ENCODE measurements at places on chromosomes 16 and 17. TPM values are rescaled to one million over a fixed set of nuclear protein-coding genes. Genes with fewer than 3 reads are reported as not detected.

- no peak for DNase-seq
Observed at GRCh38 chr16:89043636-89044417, 49.8 kb upstream of the ACSF3 start.

DNA sequence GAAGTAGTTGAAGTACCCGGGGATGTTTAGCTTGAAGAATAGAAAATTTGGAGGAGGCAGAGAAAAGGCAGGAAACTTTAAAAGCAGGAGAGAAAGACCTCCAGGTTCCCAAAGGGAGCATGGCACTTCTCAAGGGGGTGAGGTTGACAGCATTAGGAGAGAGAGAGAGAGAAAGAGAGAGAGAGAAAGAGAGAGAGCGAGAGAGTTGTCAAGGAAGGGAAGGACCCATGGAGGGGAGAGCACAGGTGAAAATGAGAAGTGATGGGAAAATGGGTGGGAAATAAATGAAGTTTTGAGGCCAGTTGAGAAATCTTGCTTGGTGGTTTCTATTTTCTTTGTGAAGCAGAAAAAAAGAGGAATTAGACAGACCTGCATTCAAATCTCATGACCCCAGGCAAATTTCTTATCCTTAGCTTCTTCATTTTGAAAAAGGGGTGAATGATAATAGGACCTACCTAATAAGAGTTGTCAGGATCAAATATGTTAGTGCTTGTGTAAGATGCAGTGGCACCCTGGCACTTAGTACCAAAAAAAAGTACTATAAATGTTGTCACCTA is 24.0 kb downstream of the PRKCB start:
- no peak for DNase-seq

GRCh38 chr16:85169333-85170065 is 57.2 kb upstream of the CIBAR2 start:
- no peak for DNase-seq

DNA sequence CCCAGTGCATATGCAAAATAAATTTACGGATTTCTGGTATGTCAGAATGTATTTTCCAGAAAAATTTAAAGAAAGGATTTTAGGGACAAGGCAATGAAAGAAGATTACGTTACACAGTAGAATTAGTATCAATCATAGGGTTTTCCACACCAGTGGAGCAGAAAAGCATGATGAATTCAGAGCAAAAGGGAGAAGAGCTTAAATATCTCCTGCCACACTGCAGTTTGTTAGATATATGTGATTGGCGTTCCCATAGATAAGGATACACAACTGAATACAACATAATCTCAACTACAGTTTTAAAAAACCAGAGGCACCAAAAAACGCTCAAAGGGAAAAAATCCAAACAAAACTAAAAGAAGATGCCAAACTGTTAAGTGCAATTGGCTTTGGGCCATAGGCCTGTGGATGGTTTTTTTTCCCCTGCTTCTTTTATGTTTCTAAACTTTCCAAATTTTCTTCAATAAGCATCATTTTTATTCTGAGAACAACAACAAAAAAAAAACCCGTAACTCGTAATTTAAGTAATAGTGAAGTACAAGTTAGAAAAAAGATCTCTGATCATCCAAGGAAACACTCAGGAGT is 22.3 kb downstream of the MARF1 start:
- DNase-seq = no peak

GRCh38 chr16:57235128-57236021 is 9.7 kb upstream of the ARL2BP start:
- no peak for DNase-seq

RGS11 gene
- 0.37 TPM for total RNA-seq

CD300A gene
- not detected for total RNA-seq

FBXW10 gene
- not detected for total RNA-seq

CACNG3 gene
- total RNA-seq = not detected
